ENCODE measurements at places on chromosomes 1 and 21. TPM values are rescaled to one million over a fixed set of nuclear protein-coding genes. Genes with fewer than 3 reads are reported as not detected.

- DNase-seq, result no peak
- H3K36me3 ChIP-seq, result no peaks in the 10 kb centered on the region
- no peak overlapping the region for H3K4me3 ChIP-seq
- H3K27ac ChIP-seq, result no peak overlapping the region
- peaks cover 44% of the 10 kb centered on the region for H3K4me1 ChIP-seq
These were observed 36.5 kb downstream of the GALNT2 start for GRCh38 chr1:230103306-230104173.

DNA sequence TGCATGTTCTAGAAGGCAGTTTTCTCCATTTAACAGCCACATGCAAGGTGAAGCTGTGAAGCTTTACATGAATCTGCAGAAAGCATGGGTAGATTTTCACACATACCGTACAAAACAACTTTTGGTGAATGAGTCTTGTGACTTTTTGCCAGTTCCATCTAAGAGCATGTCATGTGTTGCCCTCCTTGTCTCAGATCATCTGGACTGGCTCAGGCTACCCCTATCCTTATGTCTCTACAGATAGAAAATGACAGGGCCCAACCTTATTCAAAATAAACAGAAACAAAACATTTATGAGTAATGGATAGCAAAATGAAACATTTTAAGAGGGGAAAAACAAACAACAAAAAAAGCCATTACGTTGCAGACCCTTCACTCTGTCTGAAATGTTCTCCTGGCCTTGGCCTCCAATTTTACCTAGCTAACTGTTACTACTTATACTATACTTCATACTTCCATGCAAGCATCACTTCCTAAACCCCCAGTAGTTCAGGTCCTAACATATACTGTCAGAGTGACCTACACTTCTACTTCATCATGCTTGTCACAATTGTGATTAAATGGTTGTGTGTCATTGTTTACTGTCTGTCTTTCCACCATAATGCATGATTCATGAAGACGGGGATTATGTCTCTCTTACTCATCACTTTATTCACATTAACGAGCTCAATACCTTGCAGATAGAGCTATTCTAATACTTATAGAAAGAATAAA, 39.0 kb downstream of the LRRC8C start:
- no peak for DNase-seq
- no peak overlapping the region for H3K4me3 ChIP-seq
- no peaks in the 10 kb centered on the region for H3K36me3 ChIP-seq
- H3K27me3 ChIP-seq, result no peaks in the 10 kb centered on the region
- H3K4me1 ChIP-seq, result no peaks in the 10 kb centered on the region

- no peak for DNase-seq
- no peaks in the 10 kb centered on the region for H3K36me3 ChIP-seq
- no peak overlapping the region for H3K27ac ChIP-seq
- H3K27me3 ChIP-seq, result no peaks in the 10 kb centered on the region
- H3K4me1 ChIP-seq, result no peaks in the 10 kb centered on the region
These were observed 205.1 kb upstream of the EDN2 start for GRCh38 chr1:41689558-41689981.

- DNase-seq, result no peak
- H3K4me3 ChIP-seq, result no peak overlapping the region
- no peak overlapping the region for H3K27ac ChIP-seq
- no peaks in the 10 kb centered on the region for H3K4me1 ChIP-seq
- H3K36me3 ChIP-seq, result no peaks in the 10 kb centered on the region
These were observed 65.1 kb downstream of the MSH4 start for GRCh38 chr1:75861831-75862230.

- H3K27me3 ChIP-seq, result no peaks in the 10 kb centered on the region
- peaks cover 17% of the 10 kb centered on the region for H3K4me1 ChIP-seq
- DNase-seq, result no peak
- no peaks in the 10 kb centered on the region for H3K36me3 ChIP-seq
- no peak overlapping the region for H3K4me3 ChIP-seq
- H3K27ac ChIP-seq, result peak overlapping the region; percentile 7
These were observed 25.0 kb downstream of the PLXNA2 start for GRCh38 chr1:208219098-208219658.

- H3K27me3 ChIP-seq, result no peaks in the 10 kb centered on the region
- no peak overlapping the region for H3K27ac ChIP-seq
- H3K36me3 ChIP-seq, result no peaks in the 10 kb centered on the region
- no peak for DNase-seq
- H3K4me3 ChIP-seq, result no peak overlapping the region
These were observed 224.0 kb downstream of the KAZN start for GRCh38 chr1:14822493-14822892.

SLC30A2 gene
- 27.0 TPM for total RNA-seq

ZNF692 gene
- total RNA-seq, result 21.2 TPM

All from pancreas (tissue), 10 donors.